Cerebellum (tissue), 4 donors: ENCODE measurements at places on chromosomes 2 and 18. TPM values are rescaled to one million over a fixed set of nuclear protein-coding genes. Genes with fewer than 3 reads are reported as not detected.

The SERPINB10 gene
- not detected for total RNA-seq

DNA sequence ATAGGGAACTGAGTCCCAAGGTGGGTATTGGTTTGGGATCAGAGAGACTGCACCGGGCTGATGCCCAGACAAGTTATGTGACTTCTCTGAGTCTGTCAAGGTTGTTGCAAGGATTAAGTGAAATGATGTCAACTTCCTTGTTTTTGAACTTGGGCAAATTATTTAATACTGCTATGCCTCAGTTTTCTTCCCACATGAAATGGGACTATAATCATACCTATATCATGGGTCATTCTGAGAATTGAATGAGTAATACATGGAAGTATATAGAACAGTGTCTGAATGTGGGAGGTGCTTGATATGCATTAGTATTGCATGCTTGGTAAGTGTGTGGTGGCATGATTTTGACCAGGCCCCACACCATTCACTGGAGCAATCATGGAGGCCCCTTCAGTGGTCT is 99.0 kb downstream of the PRKCE start:
- DNase-seq, result no peak

The RND3 gene
- total RNA-seq, result 101 TPM

GRCh38 chr18:25834061-25834460 is 256.4 kb downstream of the SS18 start:
- DNase-seq, result no peak

The ESPNL gene
- total RNA-seq, result 0.09 TPM

- DNase-seq, result no peak
These were observed 184.8 kb upstream of the SP5 start for GRCh38 chr2:170530284-170530745.

- DNase-seq, result no peak
These were observed 123.5 kb upstream of the EML6 start for GRCh38 chr2:54599914-54600313.

The ANKRD53 gene
- total RNA-seq, result 2.3 TPM

GRCh38 chr2:231357048-231357447 is 38.5 kb upstream of the B3GNT7 start:
- DNase-seq, result no peak

DNA sequence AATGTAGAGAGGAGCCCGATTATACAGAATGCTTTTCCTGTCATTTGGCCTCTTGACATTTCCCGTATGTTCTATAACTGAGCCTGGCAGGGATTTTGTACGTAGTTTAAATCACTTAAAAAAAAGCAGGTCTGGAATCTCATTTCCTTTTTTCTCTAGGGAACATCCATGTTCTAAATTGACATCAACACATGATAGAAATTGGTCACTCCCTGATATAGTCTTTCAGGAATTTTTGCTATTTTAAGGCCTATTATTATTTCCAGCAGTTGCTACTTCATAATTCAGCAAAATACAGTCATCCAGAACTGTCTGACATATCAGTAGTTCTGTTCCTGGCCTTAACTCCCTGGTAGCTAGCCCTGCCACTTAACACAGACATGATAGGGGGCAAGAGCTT is 565.7 kb upstream of the ZEB2 start:
- no peak for DNase-seq

DNA sequence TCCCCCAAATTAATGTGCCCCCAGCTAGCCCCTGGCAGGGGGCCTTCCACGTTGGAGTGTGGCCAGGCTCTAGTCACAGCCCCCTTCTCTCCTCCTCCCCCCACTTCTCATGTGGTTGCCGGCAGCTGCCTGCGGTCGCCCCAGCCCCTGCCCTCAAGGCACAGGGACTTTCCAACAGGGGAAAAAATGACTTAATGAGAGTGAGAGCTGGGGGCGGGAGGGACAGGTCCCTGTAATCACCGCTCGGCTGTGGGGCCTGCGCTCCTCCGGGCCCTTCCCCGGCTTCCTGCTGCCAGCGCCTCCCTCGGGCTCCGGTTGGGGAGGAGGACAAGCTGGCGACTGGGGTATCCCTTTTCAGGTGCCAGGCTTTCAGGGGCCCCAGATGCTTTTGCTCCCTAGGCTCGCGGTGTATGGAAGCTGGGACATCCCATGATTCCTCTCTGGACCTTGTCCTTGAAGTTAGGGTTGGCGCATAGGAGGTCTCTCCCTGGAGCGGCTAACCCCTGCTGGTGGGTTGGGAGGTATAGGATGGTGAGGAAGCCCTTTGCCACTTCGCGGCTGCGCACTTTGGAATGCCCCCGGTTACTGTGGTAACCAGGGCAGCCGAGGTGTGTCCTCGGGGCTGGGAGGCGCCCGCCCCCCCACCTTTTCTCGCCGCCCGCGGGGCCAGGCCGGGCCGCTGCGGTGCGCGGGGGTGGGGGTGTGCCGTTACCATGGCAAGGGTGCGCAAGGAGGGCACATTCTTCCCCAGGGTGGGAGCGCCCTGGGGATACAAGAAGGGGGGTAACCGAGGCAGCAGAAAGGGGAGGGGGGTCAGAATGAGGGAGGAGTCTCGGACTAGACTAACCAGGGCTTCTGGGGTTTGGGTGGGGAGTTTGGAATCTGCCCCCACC is 16.1 kb downstream of the WNT10A start:
- no peak for DNase-seq

The TRAPPC8 gene
- 81.3 TPM for total RNA-seq

The IL1R2 gene
- not detected for total RNA-seq

The RNF125 gene
- 2.5 TPM for total RNA-seq

DNA sequence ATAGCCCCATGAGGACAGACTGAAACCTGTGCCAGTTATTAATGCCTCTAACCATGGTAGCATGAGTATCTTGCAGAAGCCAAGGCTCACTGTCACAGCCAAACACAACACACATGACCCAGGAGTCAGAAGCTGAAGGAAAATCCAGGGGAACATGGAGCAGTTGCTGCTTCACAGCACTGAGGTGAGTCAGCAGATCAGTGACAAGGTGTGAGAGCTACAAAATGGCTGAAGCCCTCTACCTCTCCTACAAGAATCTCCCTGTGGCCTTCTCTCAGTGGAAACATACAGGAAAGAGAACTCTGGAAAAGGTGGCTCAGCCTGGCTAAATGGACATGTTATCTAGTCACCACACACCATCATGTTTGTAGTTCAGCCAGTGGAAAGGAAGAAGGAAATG is 93.5 kb downstream of the NAB1 start:
- no peak for DNase-seq

DNA sequence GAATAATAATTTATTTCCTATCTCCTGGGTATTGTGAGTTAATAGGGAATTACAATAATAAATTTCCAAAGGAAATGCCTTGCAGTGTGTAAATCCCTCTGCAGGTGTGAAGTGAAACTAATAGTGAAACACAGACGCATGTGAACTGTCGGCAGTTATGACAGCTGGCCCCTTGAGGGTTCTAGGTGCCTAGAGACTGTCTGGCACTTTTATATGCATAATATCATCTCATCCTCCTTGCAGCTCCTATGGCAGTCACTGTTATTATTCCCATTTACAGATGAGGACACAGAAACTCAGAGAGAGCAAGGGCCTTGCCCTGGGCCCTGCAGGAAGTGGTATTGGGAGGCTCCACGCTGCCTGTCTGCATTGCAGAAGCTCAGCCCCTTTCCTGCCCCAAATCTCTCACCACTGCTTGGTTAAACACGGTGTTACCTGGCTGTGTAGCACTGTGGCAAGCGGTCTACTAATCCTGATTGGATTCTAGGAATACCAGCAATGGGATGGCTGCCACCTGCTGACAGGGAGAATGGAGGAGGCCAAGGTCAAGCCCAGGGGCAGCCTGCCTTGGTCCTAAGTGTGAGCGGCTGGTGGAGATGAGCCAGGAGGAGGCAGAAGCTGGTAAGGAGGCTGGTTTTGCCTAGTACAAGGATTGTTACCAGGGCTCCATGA is 32.8 kb upstream of the ACKR3 start:
- DNase-seq, result no peak

The CABLES1 gene
- 7.0 TPM for total RNA-seq

The PAX8 gene
- total RNA-seq, result not detected

DNA sequence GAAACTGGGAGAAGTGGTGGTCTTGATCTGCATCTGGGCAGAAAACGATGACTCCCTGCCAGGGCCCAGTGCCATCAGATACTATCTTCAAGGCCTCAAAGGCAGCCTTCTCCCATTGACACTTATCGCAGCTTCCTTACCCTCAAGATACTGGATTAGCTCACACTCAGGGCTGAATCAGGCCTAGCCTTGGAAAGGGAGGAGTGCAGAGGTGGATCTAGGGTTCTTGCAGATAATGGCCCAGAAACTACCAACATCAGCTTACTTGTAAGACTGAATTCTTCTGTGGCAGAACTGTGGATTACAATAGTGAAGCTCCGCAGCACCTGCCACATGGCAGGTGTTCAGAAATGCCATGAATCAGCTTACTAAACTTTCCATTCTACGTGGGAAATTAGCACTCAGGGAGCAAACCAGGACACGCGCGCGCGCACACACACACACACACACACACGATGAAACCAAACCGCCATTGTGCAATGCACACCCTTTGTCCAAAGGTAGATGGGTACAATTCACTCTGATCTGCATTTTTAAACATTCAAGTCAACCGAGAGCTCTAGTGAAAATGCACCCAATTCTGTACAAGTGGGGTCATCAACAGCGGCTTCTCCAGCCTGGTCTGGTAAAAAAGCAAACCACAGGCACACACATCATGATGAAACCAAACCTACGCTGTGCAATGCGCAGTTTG is 26.3 kb upstream of the TMEM182 start:
- peak; percentile 17 for DNase-seq

- no peak for DNase-seq
These were observed at the start of gene ALPG for GRCh38 chr2:232406556-232407310. TSS of gene ALPG (plus strand) at chr2:232406844. CDS start at chr2:232406895, 51 bp downstream.

The LGALSL gene
- 24.8 TPM for total RNA-seq

The CHRND gene
- 0.18 TPM for total RNA-seq

The ASAP2 gene
- total RNA-seq, result 61.2 TPM

GRCh38 chr2:135490376-135490775 is 40.6 kb downstream of the ZRANB3 start:
- no peak for DNase-seq

The SLC4A3 gene
- 20.9 TPM for total RNA-seq

GRCh38 chr2:159882130-159882745 is 84.2 kb upstream of the CD302 start:
- no peak for DNase-seq

DNA sequence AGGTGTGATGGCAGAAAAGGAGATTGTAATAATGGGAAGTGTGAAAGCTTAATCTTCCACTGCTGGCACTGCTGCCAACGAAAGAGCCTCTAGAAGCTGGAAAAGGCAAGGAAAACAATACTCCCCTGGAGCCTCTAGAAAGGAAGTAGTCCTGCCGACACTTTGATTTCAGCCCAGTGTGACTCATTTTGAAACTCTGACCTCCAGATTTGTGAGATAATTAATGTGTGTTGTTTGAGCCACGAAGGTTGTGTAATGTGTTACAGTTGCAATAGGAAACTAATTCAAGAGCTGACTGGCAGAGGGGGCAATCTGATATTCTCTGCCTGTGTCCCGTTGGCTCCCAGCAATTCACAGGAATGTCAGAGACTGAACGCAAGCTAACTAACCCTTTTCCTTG is 219.2 kb upstream of the UBE2E3 start:
- DNase-seq, result no peak

DNA sequence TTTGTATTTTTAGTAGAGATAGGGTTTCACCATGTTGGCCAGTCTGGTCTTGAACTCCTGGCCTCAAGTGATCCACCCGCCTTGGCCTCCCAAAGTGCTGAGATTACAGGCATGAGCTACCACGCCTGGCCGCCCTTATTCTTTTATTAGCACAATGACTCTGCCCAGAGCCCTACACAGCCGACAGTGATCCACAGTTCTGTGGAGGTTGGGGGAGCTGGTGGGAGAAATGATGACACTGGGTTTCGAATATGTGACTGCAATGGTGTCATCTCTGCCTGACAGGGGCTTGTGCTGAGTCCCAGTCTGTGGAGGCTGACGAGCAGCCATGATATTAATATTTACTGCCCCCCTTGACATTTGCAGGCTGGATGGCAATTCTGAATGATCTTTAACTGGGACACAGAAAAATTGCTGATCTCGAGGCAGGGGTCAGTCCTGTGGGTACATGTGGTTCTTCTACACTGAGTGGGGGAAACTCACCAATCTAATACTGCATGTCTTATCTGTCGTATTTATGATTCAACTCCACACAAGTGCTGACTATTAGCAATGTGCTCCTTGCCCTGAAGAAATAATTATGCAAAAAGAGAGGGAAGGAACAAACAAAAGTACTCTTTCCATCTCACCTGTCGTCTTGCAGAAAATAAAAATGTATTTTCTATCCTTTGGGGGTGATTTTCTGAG is 6.3 kb upstream of the CTAGE1 start:
- no peak for DNase-seq

DNA sequence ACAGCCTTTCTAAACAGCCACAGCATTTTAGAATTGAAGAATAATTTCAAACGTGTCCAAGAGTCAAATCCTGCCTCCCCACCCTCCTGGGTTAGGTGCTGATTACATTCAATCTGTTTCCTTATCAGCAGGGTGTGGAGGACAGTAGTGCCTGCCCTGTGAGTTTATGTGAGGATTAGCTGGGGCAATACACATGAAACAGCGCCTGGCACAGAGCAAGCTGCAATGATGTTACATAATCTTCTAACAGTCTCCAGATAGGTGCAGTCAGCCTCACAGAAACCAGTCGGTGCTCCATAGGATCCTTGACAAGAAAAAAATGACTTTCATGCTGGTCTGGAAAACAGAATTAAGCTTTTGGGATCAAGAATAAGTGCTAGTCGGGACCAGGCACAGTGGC is 91.7 kb upstream of the ITGA6 start:
- DNase-seq, result no peak

GRCh38 chr2:148614014-148614321 is 30.6 kb upstream of the EPC2 start:
- no peak for DNase-seq

The SALL3 gene
- 5.9 TPM for total RNA-seq

- DNase-seq, result no peak
These were observed 25.2 kb upstream of the RGPD4 start for GRCh38 chr2:107801498-107801897.

DNA sequence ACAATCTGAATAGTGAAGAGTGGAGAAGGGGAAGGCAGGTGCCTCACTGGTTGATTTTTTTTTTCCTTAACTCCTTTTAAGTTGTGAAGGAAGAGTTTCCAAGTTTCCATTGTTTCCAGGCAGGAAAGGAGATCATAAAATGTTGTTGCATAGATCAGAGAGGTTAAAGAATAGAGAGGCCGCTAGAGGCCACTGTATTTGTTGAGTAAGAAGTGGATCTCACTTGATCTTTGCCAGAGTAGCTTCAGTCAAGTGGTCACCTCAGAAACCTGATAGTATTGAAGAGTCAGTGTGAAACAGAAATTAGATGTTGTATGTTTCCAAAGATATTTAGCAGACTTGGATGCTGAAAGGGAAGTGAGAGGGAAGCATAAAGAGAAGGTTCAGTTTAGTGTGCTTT is 17.6 kb downstream of the CTNNA2 start:
- DNase-seq, result no peak
